ENCODE measurements at places on chromosomes 12 and 14.

- DNase-seq: no peak
Observed at GRCh38 chr12:70176290-70176689, 66.9 kb upstream of the CNOT2 start.

- DNase-seq: no peak
Observed at GRCh38 chr12:123444092-123445026, 7.9 kb upstream of the RILPL2 start.

DNA sequence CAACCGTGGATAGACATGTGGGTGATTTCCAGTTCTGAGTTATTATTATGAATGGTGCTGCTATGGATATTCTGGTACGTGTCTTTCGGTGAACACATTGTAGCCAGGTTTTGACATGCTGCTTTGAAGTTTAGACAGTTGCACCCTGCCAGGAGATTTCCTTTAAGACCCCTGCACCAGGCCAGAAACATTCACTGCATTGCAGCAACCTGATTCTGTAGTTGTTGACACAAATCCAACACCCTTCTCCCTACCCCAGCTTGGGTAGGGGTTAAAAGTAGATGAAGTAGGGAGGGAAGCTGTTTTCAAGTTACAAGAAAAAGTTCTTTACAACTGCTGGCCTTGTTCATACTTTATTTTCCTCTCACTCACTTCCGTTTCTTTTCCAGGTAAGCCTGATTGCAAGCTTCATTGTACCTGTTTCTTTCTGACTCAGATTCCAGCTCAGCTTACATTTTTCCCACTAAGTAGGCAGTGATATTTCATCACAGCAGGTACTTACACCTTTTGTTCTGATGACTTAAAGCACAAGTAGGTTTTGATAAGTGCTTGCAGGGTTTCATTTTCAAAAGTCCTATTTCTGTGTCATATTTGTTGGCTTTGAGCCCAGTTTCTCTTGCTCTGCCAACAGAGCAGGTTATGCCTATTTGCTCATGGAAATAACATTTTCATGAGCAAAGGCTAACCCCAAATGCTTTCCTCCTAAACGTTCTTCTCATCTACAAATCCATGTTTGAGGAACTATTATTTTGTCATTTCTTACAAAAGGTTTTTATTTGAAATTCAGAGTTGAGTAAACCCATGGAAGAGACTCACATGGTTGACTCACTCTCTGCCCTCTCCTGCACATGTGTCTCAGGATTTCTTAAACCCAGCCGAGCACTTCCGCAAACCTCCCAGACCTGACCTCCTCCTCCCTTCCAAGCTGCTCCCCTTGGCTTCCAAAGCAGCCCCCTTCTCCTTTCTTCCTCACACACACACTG lies 12.1 kb upstream of the LTA4H start:
- peak; percentile 89 for DNase-seq

DNA sequence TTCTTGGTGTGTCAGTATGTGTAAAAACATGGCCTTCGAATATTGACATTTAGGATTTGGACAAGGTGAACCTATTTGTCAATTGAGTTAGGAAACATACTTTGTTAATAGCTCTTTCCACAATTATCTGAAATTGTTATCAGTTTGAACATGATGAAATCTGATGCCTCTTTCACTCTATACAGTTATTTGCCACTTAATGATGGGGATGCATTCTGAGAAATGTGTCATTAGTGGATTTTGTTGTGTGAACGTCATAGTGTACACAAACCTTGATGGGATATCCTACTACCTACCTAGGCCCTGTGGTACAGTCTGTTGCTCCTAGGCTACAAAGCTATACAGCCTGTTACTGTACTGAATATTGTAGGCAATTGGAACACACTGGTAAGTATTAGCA lies 4.8 kb downstream of the TULP3 start:
- no peak for DNase-seq

DNA sequence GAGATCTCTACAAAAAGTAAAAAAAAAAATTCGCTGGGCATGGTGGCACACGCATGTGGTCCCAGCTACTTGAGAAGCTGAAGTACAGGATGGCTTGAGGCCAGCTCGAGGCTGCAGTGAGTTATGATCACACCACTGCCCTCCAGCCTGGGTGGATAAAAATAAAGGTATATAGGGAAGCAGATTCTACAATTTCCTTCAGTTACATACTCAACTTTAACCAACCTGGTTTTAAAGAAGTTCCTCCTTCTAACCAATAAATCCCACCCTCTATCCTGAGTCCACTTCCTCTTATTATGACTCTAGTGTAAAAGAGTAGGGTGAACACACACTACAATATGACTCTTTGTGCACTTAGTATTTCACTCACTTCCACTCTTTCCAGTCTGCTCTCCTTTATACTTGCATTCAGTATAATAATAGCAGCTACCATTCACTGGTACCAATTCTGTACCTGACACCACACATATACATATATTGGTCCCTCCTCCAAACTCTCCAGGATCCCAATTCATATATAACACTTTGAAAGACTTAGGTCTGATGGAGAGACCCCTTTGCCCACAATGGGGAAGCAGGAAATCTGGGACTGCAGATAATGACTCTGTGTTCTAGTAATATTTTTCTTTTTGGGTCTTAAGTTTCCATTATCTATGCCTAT lies 2.3 kb downstream of the ARF3 start:
- DNase-seq: no peak

DNA sequence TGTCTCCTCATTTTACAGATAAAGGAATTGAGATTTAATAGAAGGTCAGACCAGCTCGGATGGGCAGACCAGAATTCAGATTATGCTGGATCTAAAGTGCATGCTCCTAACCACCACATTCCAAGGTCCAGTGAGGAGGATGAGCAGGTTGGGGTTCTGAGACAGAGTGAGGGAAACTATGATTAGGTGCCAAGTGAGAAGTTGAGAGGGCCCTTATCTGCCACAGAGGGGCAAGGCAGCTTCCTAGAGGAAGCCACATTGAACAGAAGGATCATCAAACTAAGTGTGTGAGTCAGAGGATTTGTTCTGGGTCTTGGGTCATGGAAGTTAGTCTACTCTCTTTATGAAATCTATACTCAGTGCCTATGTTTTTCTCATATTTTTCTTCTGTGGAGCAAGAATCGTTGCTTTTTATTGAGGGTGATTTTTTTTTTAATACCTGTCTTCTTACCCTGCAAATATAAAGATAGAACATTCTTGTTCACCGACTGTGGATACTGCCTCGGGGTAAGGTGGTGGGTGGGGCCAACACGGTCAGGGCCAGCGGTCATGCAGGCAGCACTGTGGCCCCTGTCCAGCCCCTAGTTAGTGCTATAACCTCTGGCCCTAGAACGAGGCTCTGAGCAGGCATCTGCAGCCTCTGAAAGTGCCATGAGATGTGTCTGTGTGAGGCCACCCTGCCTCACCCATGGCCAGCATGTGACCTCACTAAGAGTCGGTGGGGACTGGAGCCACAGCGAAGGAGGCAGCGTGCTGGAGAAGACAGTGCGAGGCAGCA lies 55.6 kb upstream of the PTHLH start:
- no peak for DNase-seq

GRCh38 chr12:88746386-88746785 lies 166.1 kb upstream of the KITLG start:
- no peak for DNase-seq

DNA sequence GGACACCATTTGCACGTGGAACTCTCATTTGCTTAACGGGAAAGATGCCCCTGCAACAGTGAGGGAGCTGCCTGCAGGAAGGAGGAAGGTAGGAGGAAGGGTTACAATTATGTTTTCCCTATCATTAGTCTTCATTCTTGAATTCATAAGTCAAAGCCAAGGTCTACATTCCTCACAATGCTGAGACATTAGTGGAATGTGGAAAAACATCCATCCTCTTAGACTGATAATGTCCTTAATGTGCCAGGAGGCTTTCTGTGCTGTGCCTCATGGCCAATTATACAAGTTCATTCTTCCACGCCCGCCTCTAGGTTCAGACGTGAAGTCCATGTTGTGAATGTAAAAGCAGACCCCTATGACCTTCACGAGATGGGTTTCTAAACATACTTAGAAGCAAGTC lies 1212.4 kb upstream of the TMEM132C start:
- DNase-seq: no peak

DNA sequence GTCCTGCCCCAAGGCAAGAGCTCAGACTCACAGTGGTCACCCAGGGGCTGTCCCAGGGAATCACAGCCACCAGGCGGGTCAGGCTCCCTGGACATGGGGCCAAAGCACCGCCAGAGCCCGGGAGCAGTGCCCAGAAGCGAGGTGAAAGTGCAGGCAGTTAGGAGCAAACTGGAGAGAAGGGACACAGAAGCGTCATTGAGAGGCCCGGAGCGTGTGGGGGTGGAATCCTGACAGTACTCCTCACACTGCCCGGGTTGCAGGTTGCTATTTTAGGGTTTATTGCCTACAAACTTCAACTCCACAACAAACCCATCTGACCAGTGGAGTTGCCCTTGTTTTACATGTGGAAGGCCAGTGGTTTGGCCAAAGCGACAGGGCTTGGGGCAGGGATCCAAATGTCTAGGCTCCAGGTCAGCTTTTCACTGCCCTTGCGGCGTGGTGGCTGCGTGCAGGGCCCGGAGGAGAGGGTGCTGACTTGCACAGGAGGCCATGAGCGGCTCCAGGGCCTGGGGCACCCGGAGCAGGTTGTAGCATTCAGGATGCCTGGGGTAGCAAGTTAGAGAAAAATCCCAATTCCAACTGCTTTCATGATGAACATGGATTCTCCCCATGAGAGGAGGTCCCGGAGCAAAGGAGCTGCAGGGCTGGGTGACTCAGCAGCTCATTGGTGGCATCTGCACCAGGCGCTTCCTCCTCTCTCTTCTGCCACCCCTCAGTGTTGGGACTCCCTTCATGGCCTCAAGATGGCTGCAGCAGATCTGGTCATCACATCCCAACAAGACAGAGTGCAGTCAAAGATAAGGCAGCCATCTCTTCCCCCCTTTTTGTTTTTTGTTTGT lies 112.3 kb upstream of the NCOR2 start:
- no peak for DNase-seq

- no peak for DNase-seq
Observed at GRCh38 chr12:53476769-53477209, 22.5 kb downstream of the MAP3K12 start.

- DNase-seq: no peak
Observed at GRCh38 chr12:26723379-26724308, 109.3 kb downstream of the ITPR2 start.

- no peak for DNase-seq
Observed at GRCh38 chr14:101939646-101940170, 24.7 kb upstream of the DYNC1H1 start.

DNA sequence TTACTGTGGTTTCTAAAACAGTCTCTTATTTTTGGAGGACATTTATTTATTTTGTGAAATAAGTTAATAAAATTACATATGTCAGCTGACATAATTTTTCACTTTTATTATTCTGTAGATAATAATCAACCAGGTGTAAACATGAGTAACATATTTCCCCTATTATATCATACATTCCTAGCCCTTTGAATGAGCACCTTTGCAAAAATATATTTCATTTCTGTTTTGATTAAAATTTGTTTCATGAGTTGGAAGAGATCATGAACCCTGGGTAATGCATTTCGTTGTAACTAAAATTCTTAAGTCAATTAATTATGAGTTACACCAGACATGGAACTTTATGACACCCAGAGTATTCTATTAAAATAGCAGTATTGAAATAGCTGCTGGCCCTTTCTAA lies 56.3 kb downstream of the SLC16A7 start:
- DNase-seq: no peak

DNA sequence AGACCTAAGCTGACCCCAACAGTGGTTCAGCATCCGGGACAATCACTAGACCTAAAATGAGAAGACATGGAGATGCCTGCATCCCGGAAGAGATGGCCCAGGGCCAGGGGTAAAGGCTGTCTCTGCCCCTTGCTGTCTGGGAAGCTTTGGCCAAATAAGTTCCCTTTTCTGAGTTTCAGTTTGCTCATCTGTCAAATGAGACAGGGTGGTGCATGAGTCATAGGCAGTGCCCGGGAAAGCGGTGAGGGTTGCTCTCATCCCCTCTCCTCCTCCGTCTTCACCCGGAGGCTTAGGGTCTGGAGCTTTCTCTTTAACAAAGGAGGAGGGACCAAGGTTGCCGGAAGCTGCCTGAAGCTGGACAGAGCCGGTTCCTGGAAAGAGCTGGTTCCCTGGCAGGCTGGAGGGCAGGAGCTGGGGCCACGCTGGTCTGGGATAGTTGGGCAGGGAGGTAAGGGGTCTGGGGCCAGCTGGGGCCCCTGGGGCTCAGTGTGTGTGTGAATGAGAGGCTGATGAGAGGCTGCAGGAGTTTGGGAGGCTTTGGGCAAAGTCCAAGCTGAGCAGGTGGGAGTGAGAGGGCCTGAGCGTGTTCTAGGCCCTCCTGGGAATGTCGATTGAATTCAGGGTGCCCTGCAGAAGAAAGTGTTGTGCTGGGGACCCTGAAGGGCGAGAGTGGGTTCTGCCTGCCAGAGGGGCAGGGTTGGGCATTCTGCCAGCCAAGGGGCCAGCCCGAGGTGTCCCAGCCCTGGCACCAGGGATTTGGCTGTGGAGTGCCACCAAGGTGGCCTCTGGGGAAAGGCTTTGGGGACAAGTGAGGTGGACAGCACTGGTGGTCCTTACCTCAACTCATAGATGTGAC lies at the start of gene SDSL:
SDSL (plus strand) TSS at position 351 of the 856 bp plus-strand sequence. CDS start 5,603 bp downstream, outside the sequence.
- no peak for DNase-seq

GRCh38 chr12:92030618-92031017 lies 115.0 kb downstream of the BTG1 start:
- no peak for DNase-seq

- DNase-seq: no peak
Observed at GRCh38 chr14:96574171-96574632, 72.0 kb downstream of the PAPOLA start.

- DNase-seq: no peak
Observed at GRCh38 chr12:105504286-105504685, 173.8 kb downstream of the C12orf75 start.

DNA sequence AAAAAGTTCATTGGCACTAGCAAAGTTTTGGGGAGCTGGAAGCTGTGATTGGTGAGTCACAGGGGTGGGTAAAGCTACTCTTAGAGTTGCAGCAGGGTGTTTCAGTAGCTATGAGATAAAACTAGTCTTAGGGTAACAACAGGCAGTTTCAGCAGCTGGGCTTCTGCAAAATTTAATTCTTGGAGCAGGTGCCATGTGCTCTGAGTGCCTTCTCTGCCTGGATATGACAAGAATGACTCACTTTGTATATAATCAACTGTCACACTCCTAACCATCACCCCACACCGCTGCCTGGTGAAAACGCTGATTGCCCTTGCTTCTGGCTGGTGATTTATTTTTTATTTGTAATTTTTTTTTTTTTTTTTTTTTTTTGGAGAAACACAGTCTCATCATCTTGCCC lies 10.5 kb upstream of the PLBD2 start:
- no peak for DNase-seq

DNA sequence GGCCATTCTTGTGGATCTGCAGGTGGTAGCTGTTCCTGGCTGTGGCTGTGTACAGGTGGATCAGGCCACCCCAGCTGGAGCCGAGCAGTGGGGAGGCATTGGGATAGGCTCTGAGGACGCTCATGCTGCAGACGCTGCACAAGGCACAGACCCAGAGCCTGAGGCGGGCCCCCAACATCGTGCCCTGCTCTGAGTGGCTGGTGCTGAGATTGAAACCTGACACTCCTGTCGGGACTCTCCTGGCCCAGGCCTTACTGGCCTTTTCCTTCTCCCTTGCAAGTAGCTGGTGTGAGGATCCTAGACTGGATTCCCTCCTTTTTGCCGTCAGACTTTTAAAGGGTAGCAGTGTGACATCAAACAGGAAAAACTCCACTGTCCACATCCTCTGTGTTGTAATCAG lies at the start of gene FGF23:
FGF23 (minus strand) TSS at position 308 of the 400 bp plus-strand sequence; CDS start at position 178, 130 bp downstream.
- peak; percentile 9 for DNase-seq

- no peak for DNase-seq
Observed at GRCh38 chr14:71722885-71723284, 209.3 kb upstream of the RGS6 start.

- DNase-seq: no peak
Observed at GRCh38 chr12:118368821-118369220, 3.9 kb downstream of the TAOK3 start.

GRCh38 chr12:22535478-22535877 lies 8.9 kb downstream of the C2CD5 start:
- no peak for DNase-seq

All from NCI-H1105 treated with DMSO at 0.1 percent for 48 hours (cell line).